Caudate nucleus (tissue), 63 donors: ENCODE measurements at places on chromosomes 12 and 14.
A peak's percentile ranks its signal among the peaks of the same experiment; 100 is the strongest.

GRCh38 chr12:132189378-132190011 lies 45.2 kb downstream of the NOC4L start:
- DNase-seq, result peak; percentile 67

GRCh38 chr12:109777544-109777943 lies 55.7 kb downstream of the TRPV4 start:
- no peak for DNase-seq

DNA sequence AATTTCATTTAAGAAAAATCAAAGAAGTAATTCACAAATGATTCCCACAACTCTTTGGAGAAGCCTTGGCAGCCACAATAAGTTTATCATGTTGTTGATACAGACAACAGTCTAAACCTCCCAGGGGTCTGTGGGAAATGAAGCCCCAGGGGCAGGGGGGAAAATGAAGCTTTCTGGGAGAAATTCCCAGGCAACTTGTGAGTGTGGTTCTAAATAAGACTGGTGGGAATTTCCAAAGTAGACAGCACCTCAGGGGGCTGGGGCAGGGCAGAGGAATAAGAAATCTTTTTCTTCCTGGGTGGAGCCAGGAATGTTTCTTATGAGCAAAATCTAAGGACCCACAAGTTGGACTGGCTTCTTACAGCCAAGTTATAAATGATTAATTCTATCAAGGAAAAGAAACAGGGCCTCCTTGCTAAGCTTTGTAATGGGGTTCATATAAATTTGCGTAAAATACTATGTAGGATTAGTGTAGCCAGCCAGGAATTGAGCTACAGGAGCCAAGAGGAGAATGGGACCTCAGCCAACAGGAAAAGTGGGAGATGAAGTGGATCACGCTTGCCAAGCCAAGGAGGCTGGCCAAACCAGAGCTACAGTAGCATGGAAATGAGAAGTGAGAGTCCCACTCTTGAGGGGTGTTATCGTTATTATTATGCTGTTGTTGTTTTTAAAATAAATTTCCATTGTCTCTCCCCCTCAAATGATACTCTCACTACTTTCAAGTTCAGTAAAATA lies 182.9 kb upstream of the FAR2 start:
- no peak for DNase-seq

DNA sequence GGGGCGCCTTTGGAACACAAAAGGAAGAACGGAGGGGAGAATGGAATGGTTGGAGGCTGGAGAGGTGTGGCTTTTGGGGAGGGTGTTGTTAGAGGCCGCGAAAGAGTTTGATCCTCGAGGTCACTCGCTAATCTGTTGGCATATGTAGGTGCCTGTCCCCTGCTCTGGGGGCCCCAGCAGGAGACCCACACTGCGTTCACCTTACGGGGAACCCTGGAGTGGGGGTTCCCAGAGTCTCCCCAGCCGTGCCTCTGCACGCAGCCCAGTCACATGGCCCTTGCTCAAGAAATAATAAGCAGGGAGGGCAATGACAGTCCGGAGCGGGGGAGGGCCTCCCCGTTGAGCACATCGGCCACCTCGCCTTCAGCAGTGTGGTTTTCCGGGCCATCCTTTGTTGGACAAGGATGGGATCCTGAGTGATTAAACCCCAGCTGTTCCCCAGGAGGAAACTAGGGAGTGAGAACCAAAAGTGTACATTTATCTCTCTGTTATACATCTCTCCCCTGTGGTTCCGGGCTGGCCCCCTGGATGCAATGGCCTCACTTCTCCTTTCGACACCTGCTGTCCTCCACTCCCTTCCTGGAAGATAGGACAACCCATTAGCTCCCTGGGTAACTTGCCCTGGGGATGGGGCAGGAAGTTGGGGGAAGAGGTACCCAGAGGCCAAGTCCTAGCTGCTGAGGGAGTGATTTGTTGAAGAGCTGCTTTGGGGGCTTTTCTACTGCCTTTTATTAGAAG lies 1.3 kb downstream of the PLEKHG3 start:
- DNase-seq, result peak; percentile 24

DNA sequence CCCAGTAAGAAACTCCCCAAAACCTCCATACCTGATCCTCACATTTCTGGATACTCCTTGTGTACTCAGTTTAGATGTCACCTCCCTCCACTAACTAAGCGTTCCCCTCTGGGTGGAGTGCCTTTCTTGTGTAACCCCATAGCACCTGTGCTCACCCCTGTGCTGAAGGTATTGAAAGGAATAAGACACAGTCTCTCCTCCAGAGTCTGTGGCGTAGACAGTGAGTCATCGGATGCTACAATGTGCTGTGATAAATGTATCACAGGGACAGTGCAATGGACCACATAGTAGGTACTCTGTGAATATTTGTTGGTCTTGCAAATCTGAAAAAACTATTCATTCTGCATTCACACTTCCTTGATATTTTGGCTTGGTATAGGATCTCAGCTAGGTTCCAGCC lies 30.8 kb downstream of the TSPAN9 start:
- no peak for DNase-seq

DNA sequence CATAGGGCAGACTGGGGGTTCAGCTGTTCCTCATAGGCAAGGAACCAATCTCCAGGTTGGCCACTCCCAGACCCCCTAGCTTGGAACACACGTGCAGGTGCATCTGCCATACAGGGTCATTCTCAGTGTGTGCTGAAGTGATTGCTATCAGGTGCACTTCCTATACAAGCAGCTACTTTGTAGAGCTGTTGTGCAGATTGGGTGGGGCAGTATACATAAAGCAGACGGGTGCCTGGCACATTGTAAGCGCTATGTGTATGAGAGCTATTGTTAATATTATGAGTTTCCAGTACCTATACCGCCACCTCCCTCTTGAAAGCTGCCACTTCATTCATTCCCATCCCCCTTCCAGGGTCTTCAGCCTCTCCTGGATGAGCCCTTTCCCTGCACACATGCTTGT lies 17.3 kb downstream of the IRF2BPL start:
- no peak for DNase-seq

DNA sequence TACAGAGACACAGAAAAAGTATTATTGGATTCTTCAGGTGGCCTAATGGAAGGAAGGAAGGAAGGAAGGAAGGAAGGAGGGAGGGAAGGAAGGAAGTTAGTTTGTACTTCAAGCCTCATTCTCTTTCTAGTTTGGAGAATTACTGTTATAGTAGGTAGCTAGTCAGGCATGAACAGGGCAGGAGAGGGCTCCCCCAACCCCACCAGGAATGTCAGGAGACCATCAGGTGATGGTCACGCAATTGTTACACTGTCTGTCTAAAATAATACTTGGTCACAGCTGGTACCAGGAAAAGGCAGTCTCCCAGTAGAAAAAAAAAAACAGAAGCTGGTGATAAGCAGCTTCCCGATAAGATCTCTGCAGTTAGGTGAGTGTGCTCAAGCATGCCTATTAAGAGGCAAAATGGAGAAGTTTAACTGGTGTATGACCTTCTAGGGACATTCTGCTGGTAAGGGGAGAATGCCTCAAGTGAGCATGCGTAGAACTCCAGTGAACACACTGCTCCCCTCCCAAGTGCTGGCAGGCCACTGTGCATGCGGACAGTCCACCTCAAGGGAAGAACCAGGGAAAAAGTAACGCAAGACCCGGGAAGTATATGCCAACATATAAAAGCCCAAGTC lies 358.4 kb upstream of the SOX5 start:
- DNase-seq, result no peak

DNA sequence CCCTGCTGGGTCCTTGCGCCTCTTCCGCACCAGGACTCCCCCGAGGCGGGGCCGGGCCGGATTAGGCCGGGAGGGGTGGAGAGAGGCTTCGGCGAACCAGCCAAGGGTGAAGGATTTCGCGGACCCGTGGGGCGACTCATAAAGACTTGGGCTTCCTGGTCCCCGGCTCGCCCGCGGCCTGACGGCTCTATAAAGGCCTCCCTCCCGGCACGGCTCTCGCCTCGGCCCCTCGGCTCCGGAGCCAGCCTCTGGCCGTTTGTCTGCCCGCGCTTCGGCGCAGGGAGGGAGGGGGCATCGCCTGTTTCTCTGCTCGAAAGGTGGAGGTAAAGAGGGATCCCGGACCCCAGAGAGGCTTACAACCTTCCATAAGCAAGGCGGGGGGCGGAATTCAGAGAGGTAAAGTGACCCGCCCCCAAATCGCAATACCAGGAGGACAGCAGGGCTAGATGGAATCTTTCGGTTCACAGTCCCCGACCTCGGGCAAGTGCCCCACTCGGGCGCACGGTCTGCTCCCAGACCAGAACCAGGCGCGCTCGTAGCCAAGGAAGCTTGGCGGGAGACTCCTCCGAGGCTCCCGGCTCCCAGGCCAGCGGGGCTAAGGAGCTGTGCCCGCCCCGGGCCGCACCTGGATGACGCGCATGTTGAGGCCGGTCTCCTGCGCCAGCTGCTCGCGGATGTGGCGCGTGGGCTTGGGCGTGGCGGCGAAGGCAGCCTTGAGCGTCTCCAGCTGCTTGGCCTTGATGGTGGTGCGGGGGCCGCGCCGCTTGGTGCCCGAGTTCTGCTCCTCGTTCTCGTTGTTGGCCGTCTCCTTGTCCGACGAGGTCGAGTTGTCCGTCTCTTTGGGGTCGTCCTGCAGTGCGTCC lies 3.9 kb downstream of the LHX5 start:
- no peak for DNase-seq

- no peak for DNase-seq
Measured at GRCh38 chr14:93081876-93082570, 33.7 kb downstream of the ITPK1 start.

- DNase-seq, result no peak
Measured at GRCh38 chr14:65180725-65181025, 78.4 kb upstream of the MAX start.

- no peak for DNase-seq
Measured at GRCh38 chr14:89638891-89639290, 221.9 kb upstream of the FOXN3 start.

GRCh38 chr12:17588968-17589367 lies 501.0 kb downstream of the RERGL start:
- no peak for DNase-seq

GRCh38 chr14:47485421-47485820 lies 190.0 kb downstream of the MDGA2 start:
- DNase-seq, result no peak

DNA sequence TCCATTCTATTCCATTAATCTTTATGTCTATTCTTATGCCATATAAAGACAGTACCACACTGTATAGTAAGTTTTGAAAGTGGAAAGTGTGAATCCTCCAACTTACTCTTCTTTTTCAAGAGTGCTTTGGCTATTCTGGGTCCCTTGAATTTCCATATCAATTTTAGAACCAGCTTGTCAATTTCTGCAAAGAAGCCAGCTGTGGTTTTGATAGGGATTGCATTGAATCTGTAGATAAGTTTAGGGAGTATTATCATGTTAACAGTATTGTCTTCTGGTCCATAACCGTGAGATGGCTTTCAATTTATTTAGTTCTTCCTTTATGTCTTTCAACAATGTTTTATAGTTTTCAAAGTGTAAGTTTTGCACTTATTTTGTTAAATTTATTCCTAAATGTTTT lies 34.2 kb upstream of the GCH1 start:
- DNase-seq, result no peak

GRCh38 chr12:57637364-57637763 lies 4.4 kb upstream of the B4GALNT1 start:
- DNase-seq, result no peak
